ENCODE measurements at places on chromosomes 7 and 10.

DNA sequence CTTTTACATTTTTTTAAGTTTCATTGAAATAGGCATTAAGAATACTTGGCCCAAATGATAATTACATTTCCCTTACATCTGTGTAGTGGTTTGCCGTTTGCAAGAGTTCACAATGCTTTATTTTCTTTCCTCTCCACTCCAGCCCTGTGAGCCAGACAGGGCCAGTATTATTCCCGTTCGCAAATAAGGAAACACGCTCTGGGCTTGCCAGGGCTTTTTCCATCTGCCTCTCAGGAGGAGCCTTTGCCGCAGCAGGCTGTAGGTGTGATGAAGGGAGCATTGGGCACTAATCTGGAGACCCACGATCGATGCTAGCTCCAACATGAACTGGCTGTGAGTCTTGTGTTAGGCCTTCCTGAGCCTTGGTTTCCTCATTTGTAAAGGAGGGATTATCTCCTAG is 154.4 kb downstream of the GALNT17 start:
- peak; percentile 78 for DNase-seq

DNA sequence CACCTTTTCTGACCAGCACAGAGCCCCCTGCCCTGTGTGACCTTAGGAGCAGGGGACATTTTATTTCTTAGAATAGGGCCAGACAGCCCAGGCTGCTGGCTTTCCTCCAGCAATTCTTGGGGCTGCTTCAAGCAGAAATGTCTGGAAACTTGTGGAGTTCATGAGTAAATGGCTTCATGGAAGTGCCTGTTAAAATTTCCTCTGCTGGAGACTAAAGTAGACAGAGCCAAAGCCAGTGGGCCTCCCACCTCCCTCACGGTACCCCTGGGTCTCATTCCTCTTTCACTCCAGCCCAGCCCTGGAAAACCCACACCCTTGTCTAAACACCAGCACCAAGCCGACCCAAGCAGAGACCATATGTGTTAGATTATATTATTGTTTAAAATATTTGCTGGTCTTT is 505.5 kb upstream of the ZMIZ1 start:
- peak; percentile 71 for DNase-seq

- DNase-seq: peak; percentile 19
These were observed 46.5 kb upstream of the GLI3 start for GRCh38 chr7:42283553-42283952.

GRCh38 chr10:71565284-71566000 is 154.1 kb downstream of the C10orf105 start:
- DNase-seq: no peak

DNA sequence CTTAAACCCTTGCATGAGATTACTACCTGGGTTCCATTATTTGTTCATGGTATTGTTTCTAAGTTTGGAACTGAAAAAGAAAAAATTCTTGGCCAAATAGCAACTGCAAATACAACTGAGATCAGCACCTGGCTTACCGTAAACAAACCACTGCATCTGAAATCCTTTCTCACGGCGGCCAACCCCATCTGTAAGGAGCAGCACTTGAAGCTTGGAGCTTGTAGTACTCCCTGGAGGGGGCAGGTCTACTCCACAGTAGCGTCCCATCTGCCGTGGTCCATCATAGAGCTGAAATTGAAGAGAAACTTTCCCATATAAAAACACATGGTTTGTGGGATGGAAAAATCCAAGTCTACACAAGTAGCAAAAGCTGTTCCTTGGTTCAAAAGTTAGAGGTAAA is 109.9 kb downstream of the CUBN start:
- no peak for DNase-seq
